Left hindlimb (tissue), 1 donor: ENCODE measurements at places on chromosomes 3 and 15.

DNA sequence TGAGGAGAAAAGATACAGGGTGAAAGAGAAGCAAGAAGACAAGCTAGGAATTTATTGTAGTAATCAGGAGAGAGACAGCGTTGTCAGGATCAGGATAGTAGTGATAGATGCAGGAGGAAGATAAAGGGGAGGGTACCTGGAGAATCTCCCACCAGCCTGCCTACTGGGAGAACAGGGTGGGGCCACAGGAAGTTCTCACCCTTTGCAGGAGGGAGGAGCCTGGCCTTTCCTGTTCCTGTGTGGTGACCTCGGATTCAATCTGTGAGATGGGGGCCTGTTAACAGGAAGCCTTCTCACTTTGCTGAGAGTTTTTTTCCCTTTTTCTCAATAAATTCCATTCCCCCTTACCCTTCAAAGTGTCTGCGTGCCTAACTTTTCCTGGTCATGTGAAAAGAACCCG is 37.6 kb downstream of the GMPS start:
- DNase-seq, result no peak

GRCh38 chr15:70299931-70300869 is 202.5 kb upstream of the TLE3 start:
- DNase-seq, result no peak

DNA sequence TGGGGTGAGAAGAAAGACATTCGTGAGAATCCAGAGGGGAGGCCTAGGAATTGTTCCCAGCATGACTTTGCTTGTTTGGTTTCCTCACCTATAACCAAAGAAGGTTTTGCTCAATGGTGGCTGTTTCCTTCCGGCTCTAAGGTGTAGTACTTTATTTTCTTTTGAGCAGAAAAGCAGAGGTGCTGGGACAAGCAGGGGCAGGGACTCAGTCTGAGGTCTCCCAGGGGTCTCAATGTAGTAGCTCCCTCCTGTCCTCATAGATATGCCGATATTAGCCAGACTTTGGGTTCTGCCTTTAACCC is 41.6 kb downstream of the ZBTB38 start:
- DNase-seq, result no peak

DNA sequence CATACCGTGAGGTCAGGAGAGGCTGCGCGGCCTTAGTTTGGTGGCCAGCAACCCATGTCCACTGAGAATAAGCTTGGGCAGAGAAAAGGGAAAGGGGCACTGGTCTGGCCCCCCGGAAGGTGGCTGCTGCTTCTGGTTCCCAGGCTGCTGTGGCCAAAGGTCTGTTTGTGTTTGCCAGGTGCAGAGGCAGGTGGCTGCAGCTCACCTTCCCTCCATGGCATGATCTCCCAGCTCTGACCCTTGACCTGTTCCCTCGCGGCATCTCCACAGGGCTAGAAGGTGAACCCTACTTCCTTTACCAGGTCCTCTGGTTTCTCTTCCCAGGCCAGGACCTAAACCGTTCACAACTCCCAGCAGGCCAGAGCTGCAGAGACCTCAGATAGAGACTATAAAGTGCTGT is 13.8 kb downstream of the VPS18 start:
- peak; percentile 29 for DNase-seq
